HL-60 (cell line): ENCODE measurements at places on chromosomes 5 and 9.

GRCh38 chr9:34591917-34592866, 2.7 kb upstream of the CNTFR start:
- no peak for DNase-seq

- no peak for DNase-seq
Measured at GRCh38 chr5:159550951-159551350, 220.7 kb upstream of the IL12B start.

DNA sequence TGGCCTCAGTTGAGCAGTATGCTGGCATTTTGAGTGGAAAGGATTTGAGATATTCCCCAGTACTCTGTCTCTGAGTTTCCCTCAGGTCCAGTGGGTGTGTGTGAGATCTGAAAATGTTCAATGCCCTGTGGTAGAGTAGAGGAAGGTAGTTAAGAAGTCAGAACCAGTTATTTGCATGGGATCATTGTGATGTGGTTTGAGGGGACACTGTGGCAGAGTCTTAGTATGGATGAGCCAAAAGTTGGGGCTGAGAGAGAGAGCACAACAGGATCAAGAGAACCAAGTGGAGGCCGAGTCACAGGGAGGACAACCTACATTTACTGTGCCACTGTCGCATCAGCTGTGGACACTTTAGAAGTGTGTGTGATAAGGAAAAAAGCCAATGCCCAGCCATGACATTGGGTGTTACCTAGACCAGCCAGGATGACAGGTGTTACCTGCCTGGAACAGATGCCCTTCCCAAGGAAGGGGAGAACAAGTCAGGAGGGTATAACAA, 128.9 kb upstream of the IL12B start:
- DNase-seq, result no peak

- no peak for DNase-seq
Measured at GRCh38 chr9:6708732-6709131, 49.0 kb upstream of the KDM4C start.

DNA sequence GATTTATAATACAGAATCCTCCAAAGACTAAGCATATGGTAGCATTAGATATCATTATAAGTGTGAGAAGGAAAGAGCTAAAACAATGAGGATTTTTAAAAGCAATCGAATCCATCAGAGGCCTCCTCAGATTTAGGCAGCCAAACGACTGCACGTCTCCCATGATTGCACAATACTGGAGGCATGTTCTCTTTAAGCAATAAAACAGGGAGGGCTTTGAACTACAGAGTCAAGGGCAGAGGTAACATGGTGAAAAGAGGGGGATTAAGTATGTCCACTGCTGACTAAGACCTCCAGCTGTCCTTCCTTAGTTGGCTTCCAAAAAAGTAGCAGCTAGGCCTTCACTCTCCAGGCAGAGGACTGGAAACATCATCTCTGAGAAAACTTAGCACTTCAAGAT, 298.7 kb upstream of the RGMB start:
- DNase-seq, result no peak

GRCh38 chr9:95793924-95794828, 81.3 kb upstream of the ERCC6L2 start:
- no peak for DNase-seq

- DNase-seq, result no peak
Measured at GRCh38 chr9:89430995-89431394, 66.9 kb downstream of the SEMA4D start.

DNA sequence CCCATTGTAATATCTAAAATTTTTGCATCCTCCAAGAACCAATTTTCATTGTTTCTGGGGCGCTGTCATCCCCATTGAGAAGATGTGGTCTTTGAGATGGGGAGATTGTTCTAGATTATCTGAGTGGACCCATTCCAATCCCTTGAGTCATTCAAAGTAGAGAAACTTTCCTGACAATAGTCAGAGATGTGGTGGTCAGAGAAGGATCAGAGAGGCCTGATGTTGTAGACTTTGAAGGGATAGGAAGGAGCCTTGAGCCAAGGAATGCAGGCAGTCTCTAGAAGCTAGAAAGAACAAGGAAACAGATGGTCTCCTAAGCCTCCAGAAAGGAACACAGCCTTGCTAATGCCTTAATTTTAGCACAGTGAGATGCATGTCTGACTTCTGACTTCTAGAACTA, 80.4 kb downstream of the TEK start:
- DNase-seq, result no peak

DNA sequence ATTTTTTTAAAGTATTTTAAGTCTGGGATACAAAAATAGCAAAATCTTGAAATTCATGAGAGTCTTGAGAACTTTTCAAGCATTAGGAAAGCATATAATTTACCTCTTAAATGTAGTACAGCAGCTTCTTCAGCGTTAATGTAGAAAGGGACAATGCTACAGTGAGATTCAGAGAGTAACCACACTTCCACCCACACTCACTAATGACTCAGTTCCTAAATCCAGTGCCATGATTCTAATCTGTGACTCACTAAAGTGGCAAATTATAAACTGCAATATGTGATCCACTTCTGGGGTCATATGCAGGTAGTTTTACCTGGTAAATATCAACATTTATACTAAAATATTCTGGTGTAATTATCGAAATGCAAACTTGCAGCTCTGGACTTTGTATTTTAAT, 434.5 kb upstream of the TUSC1 start:
- DNase-seq, result no peak

DNA sequence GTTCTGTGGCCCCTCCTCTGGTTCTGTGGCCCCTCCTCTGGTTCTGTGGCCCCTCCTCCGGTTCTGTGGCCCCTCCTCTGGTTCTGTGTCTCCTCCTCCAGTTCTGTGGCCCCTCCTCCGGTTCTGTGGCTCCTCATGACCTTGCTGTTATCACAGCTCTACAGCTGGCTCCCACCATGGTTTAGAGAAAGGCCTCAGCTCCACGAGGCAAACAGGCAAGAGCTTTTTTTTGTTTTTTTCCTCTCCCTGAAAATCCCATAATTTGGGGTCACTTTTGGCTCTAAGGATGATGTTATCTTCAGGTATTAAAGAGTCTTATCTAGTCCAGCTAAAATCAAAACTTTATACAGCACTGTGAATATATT, 31.8 kb downstream of the C5orf15 start:
- DNase-seq, result no peak

DNA sequence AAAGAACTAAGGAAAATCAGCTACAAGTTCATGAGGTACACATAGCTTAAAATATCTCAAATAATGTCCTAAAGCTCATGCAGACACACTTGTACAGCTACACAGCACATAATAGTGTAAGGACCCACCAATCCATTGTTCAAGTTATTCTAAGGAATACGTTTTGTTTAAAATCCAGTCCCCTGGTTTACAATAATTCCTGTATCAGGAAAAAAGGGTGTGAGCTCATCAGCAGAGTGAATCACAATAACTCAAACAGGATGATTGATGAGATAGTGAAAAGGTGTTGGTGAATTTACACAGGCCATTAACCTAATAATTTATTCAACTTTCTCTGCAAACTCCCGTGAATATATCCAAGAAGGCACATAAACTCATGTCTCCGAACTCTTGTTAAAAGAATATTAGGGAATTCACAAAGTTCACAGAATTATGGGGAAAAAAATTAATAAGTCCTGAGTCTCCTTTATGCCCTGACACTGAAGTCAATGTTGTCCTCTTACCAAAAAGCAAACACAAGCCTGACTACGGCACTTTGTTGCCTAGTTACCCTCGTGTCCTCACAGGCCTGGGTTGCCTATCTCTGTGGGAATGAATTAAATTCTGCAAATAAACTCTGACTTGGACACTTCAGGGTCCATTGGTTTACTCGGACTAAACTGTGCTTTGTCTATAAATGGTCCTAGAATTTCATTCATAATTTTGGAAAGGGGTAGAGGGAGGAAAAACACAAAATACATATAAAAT, 142.8 kb upstream of the PDE4D start:
- DNase-seq, result no peak

DNA sequence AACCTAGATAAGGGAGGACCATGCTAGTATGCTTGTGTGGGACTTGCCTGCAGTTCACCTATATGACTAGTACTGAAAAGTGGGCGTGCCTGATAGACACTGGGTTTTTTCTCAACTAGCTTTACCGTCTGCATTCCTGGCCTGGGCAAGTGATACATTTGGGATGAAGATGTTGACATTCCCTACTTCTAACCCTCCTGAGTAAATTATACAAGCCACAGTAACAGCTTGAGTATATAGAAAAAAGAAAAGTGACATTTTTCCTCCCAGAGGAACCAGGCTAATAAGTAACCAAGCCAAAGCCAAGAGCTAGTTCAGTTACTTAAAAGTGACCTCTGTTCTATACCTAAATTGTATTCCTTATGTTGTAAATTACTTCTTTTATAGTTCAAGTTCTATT, 153.8 kb upstream of the CYLC2 start:
- no peak for DNase-seq

- DNase-seq, result no peak
Measured at GRCh38 chr5:73974871-73975360, 348.9 kb downstream of the ARHGEF28 start.

DNA sequence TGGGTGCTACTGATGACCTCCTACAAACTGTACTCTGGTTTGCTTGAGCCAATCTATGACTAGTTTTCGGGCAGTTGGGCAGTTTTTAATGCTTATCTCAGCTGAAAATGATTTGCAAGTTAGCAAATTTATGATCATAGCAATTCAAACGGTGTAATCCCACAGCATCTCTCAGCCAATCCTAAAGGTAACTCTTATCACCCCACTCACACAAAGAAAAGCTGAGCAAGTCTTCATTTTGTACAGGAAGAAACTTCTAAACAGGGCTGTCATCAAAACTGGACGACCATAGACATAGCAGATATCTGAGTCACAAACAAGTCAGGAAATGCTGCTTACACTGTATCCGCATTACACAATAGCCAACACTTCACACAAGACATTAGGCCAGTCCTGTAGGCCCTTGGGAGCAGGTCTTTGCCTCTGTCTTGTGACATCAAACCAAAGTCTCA, 2.6 kb upstream of the ENC1 start:
- peak; percentile 44 for DNase-seq

DNA sequence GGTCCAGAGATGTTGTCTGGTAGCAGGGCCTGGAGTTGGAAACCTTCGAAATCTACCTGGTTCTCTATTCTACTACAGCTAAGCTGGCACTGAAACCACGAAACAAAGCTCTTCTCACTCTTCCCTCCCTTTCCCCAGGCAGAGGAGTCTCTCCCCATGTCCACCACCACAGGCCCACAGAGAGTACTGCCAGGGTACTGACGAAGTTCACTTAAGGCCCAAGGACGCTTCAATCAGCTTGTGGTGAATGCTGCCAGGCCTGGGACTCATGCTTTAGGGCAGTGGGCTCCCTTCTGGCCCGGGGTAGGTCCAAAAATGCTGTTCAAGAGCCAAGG, 17.3 kb upstream of the CCNB1 start:
- no peak for DNase-seq

GRCh38 chr9:75488719-75489110, 400.4 kb downstream of the OSTF1 start:
- DNase-seq, result no peak

GRCh38 chr5:160438316-160439204, 16.9 kb downstream of the PTTG1 start:
- no peak for DNase-seq

DNA sequence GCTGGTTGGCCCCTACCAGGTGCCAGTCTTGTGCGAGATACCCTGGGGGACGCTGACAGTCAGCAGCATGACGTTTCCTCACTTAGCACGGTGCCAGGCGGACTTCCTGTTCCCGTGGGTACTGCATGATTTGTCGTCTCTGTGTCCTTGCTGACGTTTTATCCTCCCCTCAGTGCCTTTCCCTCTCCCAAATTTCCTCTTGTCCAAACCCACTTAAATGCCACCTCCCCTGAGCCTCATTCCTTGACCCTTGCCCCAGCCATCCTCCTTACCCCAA, 60.6 kb upstream of the SAP30L start:
- DNase-seq, result no peak

DNA sequence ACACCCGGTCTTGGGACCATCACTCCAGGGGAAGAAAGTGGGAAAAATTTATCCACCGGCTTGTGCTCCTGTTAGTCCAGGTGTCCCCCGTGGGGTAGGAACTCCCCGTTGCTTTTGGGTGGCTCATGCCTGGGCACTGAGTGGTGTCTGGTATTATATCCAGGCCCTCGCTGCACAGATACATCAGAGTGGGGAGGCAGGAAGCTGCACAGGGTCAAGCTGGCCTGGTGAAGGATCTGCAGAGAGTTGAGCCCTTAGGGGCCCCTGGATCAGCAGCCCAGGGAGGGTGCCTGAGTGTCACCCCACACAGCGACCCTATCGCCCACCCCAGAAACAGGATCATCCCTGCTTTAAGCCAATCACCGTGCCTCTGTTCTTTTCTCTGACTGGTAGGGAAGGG, 24.4 kb upstream of the COL5A1 start:
- DNase-seq, result no peak

GRCh38 chr5:143134900-143135299, 268.6 kb downstream of the NR3C1 start:
- DNase-seq, result no peak

DNA sequence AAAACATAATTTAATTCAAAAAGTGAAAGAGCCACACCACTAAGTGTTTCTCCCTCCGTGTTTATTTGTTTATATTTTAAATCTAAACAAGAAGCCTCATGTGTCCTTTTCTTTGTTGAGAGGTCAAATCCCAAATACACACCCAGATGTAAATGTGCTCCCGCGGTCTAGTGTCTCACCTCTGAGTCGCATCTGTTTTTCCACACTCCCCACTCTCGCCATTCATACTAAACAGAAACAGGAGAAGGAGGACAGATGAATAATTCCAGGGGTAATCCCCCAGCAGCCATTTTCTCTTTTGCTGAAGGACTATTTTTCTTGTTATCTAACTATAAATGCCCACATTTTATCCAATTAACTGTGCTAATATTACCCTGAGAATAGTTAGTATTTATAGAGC, 361.6 kb upstream of the RIOK2 start:
- no peak for DNase-seq

- DNase-seq, result peak; percentile 80
Measured at GRCh38 chr9:34185778-34186551, 7.1 kb downstream of the UBAP1 start.

DNA sequence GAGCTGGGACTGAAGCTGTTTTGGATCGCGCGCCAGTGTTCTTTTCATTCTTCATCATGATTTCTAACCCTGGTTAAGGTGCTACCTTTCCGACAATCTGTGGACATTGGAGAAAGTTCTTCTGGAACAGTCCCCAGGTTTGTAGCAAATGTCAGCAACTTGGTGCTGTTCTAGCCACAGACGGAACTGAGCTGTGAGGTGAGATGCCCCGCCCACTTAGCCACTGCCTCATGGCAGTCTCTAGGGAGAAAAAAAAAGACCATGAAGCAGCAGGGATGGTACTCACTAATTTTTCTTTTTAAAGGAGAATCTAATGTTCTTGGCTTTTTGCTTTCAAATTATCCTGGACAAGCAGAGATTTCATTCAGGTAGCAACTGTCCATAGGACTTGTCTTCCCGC, 72.1 kb upstream of the STK32A start:
- no peak for DNase-seq
